ENCODE measurements at places on chromosomes 12 and 14.

- DNase-seq: no peak
Measured at GRCh38 chr12:7694556-7695236, 879 bp downstream of the GDF3 start.

- DNase-seq: no peak
Measured at GRCh38 chr12:112964067-112964670, 14.2 kb upstream of the OAS2 start.

- DNase-seq: no peak
Measured at GRCh38 chr12:126617312-126617711, 1552.1 kb downstream of the AACS start.

DNA sequence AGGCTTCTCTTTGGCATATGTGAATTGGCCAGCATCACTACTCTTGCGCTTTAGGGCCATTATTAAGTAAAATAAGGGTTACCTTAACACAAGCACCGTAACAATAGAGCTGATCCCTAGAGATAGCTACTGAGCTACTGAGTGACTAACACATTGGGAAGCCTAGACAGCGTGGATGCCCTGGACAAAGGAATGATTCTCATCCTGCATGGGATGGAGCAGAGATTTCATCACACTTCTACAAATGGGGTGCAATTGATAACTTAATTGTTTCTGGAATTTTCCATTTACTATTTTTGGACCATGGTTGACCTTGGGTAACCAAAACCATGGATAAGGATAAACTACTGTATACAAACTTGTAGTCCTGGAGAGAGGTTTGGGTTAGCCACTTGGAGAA, 57.1 kb downstream of the FBXO34 start:
- no peak for DNase-seq

DNA sequence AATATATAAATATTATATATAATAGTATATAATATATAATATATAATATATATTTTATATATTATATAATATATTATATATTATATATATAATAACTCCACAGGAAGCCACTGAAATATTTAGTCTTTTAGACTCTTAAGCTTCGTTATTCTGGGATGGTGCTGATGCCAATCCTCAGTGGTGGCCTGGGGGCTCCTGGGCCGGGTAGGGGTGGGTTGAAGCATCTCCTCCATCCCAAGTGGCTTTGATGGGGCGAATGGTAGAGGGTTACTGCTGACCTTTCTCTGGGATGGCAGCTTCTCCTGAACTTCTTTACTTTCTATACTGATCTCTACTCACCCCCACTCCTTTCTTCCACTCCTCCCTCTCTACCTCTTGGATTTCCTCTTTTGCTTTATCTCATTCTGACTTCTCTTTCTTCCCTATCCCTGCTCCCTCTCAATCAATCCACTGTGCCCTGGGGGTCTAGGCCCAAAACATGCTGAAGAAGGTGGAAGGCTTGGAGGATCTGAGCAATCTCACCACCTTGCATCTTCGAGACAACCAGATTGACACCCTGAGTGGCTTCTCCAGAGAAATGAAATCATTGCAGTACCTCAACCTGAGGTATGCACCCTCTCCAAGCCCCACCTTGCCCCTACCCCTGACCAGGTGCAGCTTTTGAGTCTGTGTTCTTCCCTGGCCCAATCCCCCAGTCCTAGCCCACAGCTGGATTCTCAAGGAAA, 4.8 kb upstream of the ENO2 start:
- DNase-seq: no peak

GRCh38 chr12:12665194-12665593, 30.8 kb downstream of the GPR19 start:
- DNase-seq: no peak

GRCh38 chr12:79638490-79638889, 52.3 kb downstream of the PAWR start:
- no peak for DNase-seq

DNA sequence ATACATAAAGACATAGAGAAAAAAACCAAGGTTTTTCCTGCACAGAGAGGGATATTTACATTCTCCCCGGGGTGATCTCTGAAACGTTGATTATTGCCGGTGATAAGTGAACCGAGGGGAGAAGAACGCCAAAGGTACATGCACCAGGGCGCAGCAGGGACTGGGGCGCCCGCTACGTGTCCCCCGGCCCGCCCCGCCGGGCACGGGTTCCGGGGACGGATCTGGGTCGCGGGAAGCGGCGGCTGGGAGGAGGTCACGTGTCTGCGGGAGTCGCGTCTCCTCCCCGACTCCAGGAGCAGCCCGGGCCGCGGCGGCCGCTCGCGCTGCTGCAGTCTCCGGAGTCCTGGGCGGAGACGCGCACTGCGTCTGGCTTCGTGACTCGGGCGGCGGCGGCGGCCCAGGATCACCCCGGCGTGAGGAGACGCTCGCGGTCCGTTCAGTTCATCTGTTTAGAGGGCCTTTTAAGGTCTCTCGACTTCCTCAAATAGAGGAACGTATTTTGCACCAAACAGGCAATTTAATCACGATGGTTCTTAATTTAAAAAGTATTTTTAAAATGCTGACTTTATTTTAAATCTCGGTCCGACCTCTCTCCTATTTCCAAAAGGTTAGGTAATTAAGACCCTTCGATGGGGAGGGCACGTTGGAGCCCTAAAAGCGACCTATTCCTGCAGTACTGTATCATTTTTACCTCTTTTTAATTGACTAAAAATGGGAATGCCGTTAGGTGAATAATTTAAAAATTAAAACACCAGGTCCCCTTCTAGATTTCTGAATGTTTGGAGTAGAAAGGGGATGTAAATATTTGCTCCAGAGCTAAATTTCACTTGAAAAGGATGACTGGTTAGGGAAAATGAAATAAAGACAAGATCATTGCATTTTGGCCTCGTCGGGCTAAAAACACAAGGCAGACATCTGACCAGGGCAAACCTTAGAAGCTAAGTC, 1.8 kb upstream of the BHLHE41 start:
- DNase-seq: no peak

- no peak for DNase-seq
Measured at GRCh38 chr14:22479776-22480464, 109.1 kb downstream of the DAD1 start.

GRCh38 chr14:99479906-99480869, at the start of gene SETD3:
TSS of gene SETD3 (minus strand) at chr14:99480859. CDS start at chr14:99465805, 15,054 bp downstream.
- DNase-seq: peak; percentile 9

GRCh38 chr12:124551268-124552144, 15.9 kb downstream of the NCOR2 start:
- DNase-seq: no peak

GRCh38 chr12:92943482-92944250, 14.6 kb upstream of the EEA1 start:
- no peak for DNase-seq

- no peak for DNase-seq
Measured at GRCh38 chr12:52341066-52341580, 19.9 kb upstream of the KRT83 start.

DNA sequence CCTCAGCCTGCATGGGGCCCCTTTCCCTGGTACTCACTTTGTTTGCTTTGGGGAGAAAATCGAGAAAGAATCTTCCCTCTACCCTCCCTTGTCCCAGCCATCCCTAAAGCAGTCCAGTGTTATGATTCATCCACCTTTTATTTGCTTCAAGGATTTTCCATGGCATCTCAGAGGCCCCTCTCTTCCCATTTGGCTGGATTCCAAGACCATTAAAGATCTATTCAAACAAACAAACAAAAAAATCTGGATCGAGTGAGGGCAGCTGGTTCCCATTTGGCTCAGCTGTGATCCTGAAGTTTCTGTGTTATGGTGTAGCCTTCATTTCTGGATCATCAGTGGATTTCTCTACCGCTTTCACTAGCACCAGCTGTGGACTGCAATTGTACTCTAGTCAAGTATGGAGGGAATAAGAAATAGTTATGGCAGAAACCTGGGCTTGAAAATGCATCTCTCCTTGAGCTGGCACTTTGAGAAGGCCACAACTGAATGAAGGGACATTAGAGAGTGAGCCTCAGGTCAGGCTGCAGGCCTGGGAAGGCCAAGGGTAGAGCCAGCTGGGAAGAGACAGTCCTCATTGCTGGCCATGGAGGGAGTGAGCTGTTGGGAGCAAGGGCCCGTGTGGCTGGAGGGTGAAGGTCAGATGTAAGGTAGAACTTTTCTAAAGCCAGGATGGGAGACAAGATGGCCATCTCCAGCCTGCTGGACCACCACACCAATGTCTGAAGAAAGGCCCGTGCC, 13.7 kb downstream of the KRT71 start:
- DNase-seq: no peak

- no peak for DNase-seq
Measured at GRCh38 chr14:74549588-74549987, 56.0 kb downstream of the ISCA2 start.

- no peak for DNase-seq
Measured at GRCh38 chr12:65203376-65203775, 34.0 kb downstream of the LEMD3 start.

DNA sequence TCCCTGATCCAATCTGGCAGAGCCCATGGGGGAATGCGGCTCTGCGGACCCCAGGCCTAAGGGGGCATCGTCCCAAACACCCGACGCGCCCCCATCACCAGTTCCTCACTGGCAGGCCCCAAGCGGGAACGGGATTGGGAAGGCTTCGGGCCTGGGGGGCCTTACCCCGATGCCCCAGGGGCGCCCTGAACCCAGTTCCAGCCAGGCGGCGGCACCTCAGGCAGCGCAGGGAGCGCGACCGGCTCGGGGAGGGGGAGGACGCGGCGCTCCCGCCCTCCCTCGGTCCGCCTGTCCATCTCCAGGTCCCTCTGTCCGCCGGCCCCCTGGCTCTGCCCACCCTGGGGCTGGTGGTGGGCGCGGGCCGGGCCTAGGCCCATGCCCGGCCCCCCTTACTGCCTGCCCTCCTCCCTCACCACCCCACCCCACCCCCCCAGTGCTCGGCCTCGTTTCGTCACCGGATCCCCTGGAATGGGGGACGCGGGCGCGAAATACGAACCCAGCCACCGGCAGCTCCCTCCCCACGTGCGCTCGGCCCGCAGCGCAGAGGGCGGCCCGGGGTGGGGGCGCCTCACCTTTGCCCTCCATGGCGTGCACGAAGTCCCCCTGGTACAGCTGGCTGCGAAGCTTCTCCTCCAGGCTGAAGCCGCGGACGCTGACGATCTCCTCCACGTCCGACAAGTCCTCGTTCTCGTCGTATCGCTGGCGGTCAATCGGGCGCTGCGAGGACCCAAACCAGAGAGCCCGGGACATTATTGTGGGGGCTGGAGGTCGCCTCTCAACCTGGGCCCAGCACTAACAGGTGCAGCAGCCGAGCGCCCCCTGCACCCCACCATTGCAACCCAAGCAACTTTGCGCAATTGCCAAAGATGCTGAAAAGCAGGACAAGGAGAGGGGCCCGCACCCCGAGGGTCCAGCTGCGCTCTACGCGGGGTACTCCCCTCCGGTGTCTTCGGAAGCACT, 2.3 kb downstream of the KDM2B start:
- no peak for DNase-seq

DNA sequence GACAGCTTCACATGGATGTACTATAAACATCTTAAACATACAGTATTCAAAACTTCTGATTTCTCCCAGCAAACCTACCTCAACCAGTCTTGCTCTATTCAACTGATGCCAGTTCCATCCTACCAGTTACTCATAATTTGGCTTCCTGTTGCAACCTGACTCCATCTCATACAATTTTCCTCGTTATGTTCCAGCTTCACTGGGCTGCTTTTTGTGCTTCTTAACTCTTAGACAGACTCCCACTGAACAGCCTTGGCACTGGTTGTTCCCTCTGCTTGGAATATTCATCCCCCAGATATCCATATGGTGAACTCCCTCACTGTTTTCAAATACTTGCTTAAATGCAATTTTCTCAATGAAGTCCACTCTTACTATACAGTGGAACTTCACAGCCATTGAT, 249.2 kb downstream of the AEBP2 start:
- DNase-seq: no peak

DNA sequence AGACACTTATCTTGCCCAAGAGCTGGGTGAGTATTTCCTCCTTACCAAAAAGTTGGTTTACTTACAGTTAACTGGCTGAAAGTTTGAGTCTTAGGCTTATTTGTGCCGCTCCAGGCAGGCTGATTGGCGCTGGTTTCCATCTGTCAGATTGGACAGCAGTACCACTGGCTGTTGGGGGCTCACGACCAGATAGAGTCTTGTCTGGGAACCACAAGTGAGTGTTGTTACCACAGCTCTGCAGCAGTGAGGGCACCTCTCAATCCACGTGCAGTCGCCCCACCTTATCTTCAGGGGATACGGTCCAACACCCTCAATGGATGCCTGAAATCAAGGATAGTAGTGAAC, 58.9 kb downstream of the DDX51 start:
- DNase-seq: no peak

DNA sequence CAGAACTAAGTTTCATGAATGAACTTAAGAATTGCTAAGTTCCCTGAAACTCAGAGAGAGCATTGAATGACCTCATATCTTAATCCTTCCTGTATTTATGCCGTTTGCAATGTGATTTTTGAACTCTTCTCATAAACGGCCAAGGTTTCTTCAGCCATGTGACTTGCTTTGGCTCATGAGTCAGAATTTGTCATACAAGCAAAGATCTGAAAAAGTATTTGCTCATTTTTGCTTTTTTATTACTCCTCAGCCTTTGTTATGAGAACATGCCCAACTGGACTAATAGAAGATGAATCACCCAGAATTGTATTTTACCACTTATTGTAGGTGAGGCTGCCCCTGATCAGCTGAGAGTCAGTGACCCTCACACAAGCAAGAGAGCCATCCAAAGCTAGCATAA, 693.8 kb downstream of the BCL11B start:
- no peak for DNase-seq

DNA sequence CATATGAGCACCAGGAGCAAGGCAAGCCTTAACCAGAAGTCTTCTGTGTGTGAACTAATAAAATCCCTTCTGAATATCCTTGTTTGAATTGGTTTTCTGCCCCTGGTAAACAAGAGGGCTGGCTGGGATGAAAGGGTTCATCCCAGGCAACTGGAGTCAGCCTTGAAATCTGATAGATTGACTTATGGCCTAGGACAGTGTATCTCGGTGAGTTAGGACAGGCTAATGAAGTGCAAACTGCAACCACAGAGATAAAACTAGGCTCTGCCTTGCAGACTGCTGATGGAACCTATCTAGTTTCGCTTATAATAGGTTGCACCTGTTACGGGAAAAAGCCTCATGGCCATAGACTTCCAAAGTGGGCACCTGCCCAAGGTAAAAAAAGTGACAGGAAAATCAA, 451.9 kb upstream of the NOVA1 start:
- no peak for DNase-seq

- no peak for DNase-seq
Measured at GRCh38 chr14:94227029-94227428, 52.9 kb downstream of the PPP4R4 start.

All from activated T-helper 1 cell treated with anti-CD3 and anti-CD28 coated beads, Interleukin-2, amount 50 U/mL, for 16 hours (primary cell).